ENCODE measurements at places on chromosomes 5 and 9.

GRCh38 chr9:107437716-107438115, 51.9 kb downstream of the KLF4 start:
- DNase-seq = no peak

DNA sequence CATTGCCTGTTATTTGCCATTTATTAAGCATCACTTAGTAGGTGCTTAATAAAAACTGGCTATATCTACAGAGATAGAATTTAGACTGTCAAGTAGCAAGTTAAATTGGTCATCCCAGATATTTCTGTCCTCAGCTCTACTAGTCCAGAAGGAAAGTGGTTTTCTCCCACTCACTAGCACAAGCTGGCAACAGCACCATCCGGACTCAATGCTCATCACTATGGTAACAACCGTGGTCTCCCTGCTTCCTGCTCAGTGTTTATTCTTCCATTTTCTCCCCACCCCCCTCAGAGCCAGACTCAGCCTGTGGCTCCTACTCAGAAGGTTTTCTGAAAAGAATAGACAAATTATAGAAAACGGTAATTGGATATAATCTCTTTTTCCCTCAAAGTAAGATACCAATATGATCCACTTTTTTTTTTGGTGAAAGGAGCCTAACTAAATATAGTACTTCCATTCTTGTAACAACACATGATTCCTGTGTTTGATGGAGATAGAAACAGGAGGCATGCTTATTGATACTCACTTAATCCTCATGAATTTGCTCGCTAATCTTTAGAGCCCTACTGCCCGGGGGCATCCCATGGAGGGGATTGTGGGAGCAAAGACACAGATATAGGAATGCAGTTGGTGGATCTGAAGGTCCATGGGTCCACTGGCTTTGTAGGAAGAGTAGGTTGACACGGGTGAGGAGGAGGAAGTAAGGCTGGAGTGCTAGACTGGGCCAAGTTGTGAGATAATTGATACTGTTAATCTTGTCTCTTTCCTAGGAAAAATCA, 191.4 kb downstream of the MAN2A1 start:
- no peak for DNase-seq

DNA sequence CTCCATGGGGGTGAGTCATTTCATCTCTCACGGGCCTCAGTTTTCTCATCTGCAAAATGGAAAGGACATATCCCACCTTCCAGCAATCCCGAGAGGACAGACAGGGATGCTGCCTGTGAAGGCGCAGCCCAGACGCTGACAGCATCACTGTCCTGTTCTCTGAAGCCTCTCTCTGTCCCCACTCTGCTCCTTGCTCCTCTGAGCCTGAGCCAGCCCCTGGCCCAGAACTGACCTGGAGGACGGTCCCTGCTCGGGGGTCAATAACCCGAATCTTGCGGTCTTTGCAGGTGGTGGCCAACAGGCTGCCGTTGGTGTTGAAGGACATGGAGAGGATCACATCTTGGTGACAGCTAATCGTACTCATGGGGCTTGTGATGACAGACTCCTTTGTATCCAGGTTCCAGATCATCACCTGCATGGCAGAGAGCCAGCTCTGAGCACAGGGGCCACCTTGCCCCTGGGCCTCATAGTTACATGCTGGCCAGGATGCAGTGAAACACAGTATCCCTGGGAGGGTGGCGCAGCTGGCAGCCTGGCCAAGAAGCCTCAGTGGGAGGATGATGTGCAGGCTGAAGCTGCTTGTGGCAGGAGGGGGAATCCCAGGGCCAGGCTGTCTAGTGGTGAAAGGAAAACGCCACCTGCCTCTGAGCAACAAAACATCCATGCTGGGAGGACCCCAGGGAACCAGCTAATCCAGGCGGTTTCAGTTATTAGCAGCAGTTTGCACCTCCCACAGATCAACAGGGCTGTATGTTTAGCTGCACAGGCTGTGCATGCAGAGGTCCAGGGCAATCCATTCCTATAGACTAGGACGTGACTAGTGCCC, 14.0 kb upstream of the TRIM14 start:
- DNase-seq = no peak

DNA sequence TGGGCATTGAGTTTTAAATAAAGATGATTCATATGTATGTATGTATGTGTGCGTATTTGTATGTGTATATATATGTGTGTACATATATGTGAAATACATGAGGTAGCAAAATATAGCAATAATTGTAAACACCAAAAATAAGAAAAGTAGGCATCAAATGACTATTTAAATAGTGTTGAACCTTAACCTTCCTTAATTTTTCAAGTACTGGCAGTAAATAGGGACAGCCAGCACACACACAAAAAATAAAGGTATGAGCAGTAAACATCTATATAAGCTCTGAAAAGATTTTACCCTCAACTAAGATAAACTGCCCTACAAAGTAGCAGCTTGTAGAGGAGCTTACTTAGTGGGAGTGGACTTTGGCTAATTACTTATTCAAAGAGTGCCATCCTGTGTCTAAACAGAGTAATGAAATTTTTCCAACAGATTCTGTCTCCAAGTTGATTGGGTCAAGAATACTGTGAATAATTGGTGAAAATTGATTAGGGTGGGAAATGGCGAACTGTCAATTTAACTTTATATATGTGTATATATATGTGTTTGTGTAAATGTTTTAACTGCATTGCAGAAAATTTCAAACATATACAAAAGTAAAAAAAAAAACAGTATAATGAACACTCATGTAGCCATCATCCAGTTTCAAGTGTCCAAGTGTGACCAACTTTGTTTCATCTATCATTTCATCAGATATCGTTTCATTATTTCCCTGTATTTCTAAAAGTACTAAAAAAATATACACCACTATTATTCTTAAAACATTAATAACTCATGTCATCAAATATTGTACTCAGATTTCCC, 2.0 kb upstream of the ADAMTS6 start:
- DNase-seq = peak; percentile 34

DNA sequence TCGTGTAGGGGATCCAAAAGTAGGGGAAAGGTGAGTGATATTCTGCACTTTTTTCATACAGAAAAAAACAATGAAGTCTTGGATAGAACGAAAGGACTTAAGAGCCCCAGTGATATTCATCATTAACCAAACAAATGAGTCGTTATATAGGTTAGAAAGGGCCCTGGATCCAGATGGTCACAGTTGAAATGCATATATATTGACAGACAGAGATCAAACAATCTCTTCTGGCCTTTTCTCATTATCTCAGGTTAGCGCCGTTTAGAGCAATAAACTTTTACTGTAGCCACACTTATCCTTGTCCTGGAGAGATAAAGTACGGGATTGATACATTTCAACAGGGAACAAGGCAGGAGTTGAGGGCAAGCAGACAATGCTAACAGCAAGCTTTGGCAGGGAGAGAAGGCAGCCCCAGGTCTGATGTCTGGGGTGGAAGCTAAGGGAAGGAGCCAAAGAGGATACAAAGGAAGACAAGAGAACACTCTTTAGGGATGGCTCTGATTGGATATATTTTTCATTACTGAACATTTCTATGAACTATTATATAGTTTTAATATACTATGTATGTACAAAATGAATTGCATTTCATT, 77.0 kb downstream of the LIFR start:
- peak; percentile 60 for DNase-seq

GRCh38 chr5:56607074-56607473, 208.3 kb upstream of the MAP3K1 start:
- DNase-seq = no peak

Measured in HuH-7 (cell line).